ENCODE measurements at places on chromosomes 1 and 21.

GRCh38 chr1:170720661-170721060 is 56.7 kb downstream of the PRRX1 start:
- no peak for DNase-seq

DNA sequence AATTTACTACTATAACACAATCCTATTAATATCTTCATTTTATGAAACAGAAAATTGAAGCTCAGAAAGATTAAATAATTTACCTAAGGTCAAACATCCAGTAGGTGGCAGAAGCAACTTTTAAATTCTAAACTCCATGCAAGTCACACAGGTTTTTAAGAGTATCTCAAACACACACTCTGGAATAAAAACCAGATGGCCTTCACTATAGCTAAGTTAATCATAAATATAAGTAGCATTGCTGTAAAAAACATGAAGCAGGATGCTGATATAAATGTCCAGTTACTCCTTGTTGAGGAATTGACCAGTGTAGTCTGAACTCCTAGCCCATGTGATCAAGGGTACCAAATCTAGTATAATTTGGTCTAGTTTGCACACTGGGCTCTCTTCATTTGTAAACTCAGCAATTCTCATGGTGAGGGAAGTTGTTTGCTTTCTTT is 9.4 kb upstream of the FMO3 start:
- no peak for DNase-seq

DNA sequence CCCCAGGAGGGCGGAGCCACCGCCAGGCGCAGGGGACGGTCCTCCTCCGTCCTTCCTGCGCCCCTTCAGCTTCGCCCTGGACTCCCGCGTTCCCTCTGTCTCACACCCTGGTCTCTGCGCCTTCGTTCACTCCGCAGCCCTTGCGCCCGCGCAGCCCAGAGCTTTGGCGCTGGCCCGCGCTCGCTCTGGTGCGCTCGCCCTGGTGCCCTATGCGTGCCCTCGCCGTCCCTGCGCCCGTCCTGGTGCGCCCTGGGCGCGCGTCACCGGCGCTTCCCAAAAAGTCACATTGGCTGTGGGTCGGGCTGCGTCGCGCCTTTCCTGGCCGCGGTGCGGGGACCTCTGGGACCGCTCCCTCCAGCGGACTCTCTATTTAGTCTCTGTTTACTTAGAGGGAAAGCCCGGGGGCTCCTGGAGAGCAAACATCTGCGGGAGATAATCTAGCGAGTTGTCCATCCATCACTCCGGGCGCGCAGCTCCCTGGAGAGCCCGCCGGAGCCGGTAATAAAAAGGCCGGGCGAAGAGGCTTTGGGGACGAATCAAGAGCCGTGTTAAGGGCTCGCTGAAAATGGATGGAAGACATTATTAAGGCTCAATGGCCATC is 178.6 kb downstream of the PRDM16 start:
- DNase-seq, result no peak

DNA sequence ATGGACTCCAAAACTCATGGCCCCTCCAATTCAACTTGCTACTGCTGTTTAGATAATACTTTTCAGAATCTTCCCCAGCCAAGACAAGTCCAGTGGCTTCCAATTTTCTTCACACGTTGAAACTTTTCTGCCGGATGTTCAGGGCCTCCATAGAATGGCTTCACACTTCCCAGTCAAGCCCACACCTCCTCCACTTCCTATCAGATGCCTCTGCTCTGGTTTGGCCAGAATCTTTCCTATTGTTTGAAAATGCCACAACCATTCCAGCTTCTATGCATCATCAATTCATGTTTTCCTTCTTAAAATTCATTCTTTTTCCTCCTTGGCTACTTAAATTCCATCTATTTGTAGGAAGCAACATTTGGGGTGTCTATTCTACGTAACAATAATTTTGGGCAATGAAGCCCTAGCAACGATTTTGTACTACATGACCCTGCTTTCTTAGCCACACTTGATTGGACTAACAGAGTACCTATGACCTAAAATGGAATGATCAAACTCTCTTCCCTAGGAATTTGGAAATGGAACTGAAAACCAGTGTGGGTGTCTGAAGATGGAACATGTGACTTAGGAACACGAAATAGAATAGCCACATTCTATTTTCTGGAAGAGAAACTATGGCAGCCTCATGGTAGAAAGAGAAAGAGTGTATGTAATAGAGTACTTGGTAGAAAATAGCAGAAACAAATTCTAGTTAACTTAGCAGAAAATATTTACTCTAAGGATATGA is 74.1 kb upstream of the CNIH3 start:
- DNase-seq, result no peak

All from activated T-cell treated with anti-CD3 and anti-CD28 coated beads for 48 hours (primary cell).